ENCODE measurements at places on chromosomes 3 and 15.

DNA sequence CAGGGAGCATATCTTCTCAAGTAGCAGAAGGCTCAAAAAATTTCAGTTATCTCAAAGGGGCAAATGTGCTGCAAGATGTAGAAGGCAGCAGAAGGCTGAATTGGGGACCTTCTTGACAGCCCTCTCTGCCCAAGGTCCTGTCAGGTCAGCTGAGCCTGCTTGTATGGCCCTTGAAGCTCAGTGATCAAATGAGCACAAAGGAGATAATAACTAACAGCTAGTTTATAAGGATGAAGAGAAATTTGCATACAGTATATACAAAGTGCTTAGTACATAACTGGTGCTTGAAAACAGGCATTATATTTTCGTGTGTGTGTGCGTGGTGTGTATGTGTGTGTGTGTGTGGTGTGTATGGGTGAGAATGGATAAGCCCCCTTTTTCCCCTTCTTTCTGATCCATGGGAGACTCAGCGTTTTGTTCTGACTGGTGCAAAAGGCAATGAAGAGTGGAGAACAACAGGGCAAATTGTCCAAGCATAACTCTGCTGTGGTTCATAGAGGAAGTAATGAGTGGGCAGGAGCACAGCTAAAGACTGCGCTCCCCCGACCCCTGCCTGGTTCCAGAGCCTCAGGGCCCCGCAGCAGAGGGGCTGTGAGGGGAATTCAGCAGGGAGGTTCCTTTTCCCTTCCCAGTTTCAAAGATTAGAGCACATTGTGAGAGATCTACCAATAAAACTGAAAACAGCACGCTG, 356.8 kb upstream of the NR2F2 start:
- DNase-seq = no peak

GRCh38 chr15:81411051-81411450, 37.0 kb upstream of the TMC3 start:
- no peak for DNase-seq

DNA sequence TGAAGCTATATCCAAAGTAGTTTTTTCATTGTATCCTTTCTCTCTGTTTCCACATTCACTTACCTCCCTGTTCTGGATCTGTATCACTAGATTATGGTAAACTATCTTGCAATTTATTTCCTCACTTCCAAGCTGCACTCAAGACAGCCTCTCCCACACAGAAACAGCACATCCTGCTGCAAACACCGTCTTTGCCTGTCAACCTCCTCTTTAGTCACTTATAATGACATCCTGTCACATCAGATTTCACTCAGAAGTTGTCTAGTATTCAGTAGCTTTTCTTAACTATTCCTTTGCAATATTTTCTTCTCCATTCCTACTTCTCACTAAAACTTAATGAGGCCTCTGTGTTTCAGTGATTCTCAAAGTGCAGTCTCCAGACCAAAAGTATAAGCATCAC, 490.8 kb downstream of the IGSF11 start:
- DNase-seq = no peak

DNA sequence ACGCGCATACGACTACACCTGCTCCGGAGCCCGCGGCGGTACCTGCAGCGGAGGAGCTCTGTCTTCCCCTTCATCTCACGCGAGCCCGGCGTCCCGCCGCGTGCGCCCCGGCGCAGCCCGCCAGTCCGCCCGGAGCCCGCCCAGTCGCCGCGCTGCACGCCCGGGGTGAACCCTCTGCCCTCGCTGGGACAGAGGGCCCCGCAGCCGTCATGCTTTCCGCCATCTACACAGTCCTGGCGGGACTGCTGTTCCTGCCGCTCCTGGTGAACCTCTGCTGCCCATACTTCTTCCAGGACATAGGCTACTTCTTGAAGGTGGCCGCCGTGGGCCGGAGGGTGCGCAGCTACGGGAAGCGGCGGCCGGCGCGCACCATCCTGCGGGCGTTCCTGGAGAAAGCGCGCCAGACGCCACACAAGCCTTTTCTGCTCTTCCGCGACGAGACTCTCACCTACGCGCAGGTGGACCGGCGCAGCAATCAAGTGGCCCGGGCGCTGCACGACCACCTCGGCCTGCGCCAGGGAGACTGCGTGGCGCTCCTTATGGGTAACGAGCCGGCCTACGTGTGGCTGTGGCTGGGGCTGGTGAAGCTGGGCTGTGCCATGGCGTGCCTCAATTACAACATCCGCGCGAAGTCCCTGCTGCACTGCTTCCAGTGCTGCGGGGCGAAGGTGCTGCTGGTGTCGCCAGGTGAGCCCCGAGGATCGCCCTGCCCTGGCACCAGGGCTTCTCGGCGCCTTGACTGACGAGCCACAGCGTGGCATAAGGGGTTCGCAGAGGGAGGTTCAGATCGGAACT, 420 bp downstream of the SLC27A2 start:
- DNase-seq = no peak

DNA sequence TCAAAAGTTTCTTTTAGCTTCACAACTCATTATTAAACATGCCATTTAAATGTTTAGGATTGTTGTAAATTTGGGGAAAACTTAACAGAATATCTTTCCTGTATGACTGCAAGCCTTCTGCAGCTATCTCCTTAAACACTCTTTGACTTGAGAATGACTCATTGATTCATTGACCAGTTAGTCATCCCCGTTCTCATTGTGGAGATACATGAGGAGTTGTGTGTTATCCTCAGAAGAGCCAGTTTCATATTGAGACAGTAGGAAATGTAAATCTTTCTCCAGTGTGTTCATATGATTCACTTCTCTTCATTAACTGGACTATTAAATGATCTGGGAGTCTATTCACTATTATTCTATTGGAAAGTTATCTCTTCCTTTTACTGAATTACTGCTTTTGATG, 83.0 kb downstream of the CRYGS start:
- peak; percentile 39 for DNase-seq

DNA sequence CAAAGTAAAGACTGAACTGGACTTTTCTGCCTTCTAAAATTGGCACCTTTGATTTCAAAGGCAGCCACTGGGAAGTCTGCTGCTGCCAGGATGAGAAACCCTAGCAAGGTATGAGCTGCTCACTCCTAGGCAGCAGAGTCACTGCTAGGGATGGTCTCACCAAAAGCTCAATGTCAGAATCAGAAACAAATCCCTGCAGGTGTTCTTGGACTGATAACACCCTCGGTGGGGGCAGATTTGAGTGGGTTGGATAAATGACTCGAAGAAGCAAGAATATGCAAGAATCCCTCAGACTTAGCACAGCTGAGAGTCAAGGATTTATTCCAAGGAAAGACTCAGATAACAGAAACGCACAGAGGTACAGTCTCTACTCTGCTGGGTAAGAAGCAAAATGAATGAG, 90.4 kb downstream of the PRICKLE2 start:
- DNase-seq = no peak

GRCh38 chr15:67548862-67549651, 6.6 kb downstream of the MAP2K5 start:
- peak; percentile 71 for DNase-seq

- DNase-seq = no peak
These were observed 24.9 kb downstream of the TMEM45A start for GRCh38 chr3:100517276-100517675.

DNA sequence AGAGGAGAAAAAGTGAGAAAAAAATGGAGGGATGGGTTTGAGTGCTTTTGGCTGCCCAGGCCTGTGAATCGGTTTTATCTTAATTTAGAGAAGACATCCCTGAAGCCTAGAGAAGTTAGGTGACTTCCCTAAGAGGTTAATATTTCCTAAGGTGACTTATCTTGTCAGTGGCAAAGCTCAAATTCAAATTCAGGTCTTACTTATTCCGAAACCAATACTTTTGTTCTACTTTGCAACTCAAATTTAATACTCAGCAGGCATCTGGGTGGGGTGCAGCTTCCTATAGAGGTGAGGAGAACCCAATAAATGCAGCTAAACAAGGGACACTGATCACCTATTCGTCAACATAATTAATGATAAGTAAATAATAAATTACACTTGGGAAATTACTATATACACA, 54.9 kb upstream of the MYRIP start:
- DNase-seq = no peak

DNA sequence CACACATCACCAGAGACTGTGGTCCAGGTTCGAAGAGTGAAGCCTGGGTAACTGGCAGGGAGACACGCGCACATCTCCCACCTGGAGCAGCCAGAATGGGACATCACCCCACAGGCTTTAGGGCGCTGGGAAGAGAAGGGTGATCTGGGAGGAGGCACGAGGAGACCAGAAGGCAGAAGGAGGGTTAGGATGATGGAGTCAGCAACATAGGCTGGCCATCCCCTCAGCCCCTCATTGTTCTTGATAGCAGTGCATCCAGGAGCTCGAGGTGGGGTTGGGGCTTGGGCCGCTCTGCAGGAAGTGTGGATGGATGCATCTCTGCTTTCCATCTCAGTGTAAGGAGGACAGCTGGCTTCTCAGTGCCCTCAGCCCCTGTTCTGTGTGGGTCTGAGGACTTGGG, 15.2 kb downstream of the PLA2G4F start:
- no peak for DNase-seq

GRCh38 chr15:44058126-44058525, 136.9 kb downstream of the FRMD5 start:
- DNase-seq = no peak

GRCh38 chr3:88058306-88058580, 562 bp downstream of the CGGBP1 start:
- DNase-seq = no peak

- peak; percentile 77 for DNase-seq
These were observed 430.7 kb upstream of the CFAP20DC start for GRCh38 chr3:59480486-59480995.

GRCh38 chr3:119894195-119894594, 112.3 kb downstream of the NR1I2 start:
- no peak for DNase-seq

- DNase-seq = no peak
These were observed 4.1 kb upstream of the C3orf22 start for GRCh38 chr3:126562737-126563276.

- DNase-seq = peak; percentile 21
These were observed 258.5 kb downstream of the PTPRG start for GRCh38 chr3:61819861-61820260.

- DNase-seq = no peak
These were observed 1.2 kb downstream of the SH3BP5 start for GRCh38 chr3:15331072-15331605.

DNA sequence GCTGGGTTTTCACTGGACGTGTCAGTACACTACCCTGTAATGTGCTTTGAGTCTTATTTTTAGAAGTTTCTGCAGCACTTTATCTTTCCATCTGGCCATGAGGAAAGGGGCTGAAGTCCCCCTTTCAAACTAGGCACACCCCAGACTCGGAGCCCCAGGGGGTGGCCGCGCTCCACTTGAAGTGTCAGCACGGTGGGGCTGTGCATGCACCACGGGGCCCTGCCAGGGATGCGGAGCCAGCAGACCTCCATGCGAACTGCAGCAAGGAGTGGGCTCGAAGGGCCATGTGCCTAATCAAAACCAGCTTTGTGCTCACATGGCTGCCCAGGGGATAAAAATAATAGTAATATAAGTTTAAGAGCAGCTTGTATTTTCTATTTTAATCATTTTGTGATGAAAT, 100.9 kb upstream of the HACD2 start:
- DNase-seq = peak; percentile 47

- DNase-seq = no peak
These were observed 276.7 kb upstream of the ARRDC4 start for GRCh38 chr15:97683831-97684230.

- DNase-seq = peak; percentile 23
These were observed 162.3 kb upstream of the ARHGEF26 start for GRCh38 chr3:153958635-153959595.

GRCh38 chr15:83276661-83277060, 7.8 kb downstream of the BNC1 start:
- peak; percentile 40 for DNase-seq

- DNase-seq = no peak
These were observed 68.5 kb downstream of the TRANK1 start for GRCh38 chr3:36876181-36876936.

DNA sequence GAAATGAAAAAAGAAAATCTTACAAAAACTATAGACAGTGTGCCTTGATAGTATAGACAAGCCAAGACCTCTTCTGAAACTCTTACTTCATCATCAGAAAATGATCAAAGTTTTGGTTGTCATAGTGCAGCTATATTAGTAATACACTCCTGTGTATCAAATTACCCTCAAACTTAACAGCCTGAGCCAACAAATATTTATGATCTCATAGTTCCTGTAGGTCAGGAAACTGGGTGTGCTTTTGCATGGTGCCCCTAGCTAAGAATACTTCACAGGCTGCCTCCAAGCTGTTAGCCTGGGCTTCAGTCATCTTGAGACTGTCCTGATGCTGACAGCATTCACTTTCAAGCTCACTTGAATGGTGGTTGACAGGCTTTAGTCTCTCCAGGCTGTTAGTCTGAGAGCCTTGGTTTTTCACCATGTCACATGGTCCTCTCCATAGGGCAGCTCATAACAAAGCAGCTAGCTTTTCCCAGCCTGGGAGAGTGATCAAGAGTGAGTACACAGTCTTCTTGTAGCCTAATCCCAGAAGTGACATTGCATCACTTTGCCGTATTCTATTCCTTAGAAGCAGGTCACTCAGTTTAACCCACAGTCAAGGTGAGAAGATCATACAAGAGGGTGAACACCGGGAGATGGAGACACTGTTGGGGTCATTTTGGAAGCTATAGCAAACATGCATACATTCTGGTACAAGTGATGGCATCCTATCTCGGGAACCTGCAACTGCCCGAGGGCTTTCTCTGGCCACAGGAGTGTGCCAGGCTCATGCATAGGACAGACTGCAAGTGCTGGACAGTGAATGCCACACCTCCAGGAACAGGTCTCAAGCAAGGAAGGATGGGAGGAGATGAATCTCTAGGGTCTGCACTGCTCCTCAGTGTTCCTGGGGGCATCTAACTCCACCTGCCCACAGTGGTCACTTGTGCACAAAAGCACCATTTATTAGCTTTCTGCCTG, 173.4 kb upstream of the CADPS start:
- DNase-seq = peak; percentile 64

- DNase-seq = peak; percentile 97
These were observed 29.3 kb downstream of the RFTN1 start for GRCh38 chr3:16484216-16484615.

DNA sequence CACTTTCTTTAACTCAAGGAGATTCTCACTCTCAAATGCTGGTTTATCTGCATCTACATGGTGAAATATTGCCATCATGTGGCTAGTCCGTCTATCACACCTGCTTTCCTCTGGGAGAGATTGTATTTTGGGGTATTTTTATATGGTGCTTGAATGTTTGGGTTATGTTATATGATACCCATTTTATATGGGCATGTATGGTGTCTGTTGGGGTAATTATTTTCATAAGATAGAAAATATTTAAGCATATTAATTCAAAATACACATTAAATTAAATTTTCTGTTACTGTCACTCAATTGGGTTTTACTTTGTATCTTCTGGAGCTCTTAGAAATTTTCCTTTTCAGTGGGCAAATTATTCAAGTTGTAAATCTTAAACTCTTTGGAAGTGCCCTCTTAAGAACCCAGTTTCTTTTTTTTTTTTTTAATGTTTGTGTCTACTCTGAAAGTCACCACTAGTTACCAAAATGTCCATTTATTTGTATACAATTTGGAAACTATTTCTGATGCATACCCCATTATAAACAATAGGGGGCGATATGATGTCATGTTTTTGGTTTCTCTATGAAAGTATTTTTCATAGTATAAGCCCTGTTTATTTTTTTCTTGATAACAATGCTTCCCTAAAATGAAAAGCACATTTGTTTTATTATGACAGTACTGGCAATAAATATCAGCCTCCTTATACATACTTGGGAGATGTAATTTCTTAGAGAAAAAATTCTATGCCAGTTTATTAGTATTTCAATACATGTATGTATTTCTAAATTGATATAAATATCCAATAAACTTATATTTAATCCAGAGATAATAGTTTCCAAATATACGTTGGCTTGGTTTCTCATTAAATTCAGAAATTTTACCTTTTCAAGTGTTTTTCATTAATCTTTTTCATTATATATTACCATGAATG, 36.1 kb upstream of the PLSCR5 start:
- peak; percentile 69 for DNase-seq

GRCh38 chr15:98292442-98293240, 332.1 kb downstream of the ARRDC4 start:
- peak; percentile 11 for DNase-seq
